ENCODE measurements at places on chromosomes 3 and 15. TPM values are rescaled to one million over a fixed set of nuclear protein-coding genes. Genes with fewer than 3 reads are reported as not detected.

SNURF gene
- 11.9 TPM for total RNA-seq

ZNF860 gene
- total RNA-seq = 1.0 TPM

IGDCC3 gene
- not detected for total RNA-seq

RAD51 gene
- total RNA-seq = 20.8 TPM

GABRR3 gene
- not detected for total RNA-seq

ROPN1 gene
- total RNA-seq = not detected

GOLGA8T gene
- total RNA-seq = 0.66 TPM

MAPK6 gene
- total RNA-seq = 53.5 TPM

LSAMP gene
- total RNA-seq = 0.10 TPM

PLCL2 gene
- total RNA-seq = 7.1 TPM

PDCD10 gene
- total RNA-seq = 57.3 TPM

CDC25A gene
- total RNA-seq = 10.6 TPM

ATP13A4 gene
- not detected for total RNA-seq

SH3GL3 gene
- 0.68 TPM for total RNA-seq

ARNT2 gene
- 20.6 TPM for total RNA-seq

LRRC2 gene
- total RNA-seq = not detected

HIGD2B gene
- not detected for total RNA-seq

PLOD2 gene
- 114 TPM for total RNA-seq

PPP1R14D gene
- total RNA-seq = 0.28 TPM

ZMYND10 gene
- 1.2 TPM for total RNA-seq

DENND4A gene
- 6.0 TPM for total RNA-seq

SRP14 gene
- 261 TPM for total RNA-seq

NANOGP8 gene
- total RNA-seq = not detected

ZPLD1 gene
- total RNA-seq = 0.05 TPM

SYNM gene
- total RNA-seq = 35.6 TPM

GRIP2 gene
- total RNA-seq = 1.7 TPM

SAMMSON gene
- not detected for total RNA-seq

CYP8B1 gene
- total RNA-seq = not detected

ADGRG7 gene
- total RNA-seq = not detected

SAMD7 gene
- not detected for total RNA-seq

ANKDD1A gene
- total RNA-seq = 2.0 TPM

TMEM45A gene
- total RNA-seq = 2.4 TPM

CLRN1 gene
- not detected for total RNA-seq

SCAANT1 gene
- total RNA-seq = not detected

PTX3 gene
- 0.80 TPM for total RNA-seq
